ENCODE measurements at places on chromosomes 11 and 22. TPM values are rescaled to one million over a fixed set of nuclear protein-coding genes. Genes with fewer than 3 reads are reported as not detected.

DNA sequence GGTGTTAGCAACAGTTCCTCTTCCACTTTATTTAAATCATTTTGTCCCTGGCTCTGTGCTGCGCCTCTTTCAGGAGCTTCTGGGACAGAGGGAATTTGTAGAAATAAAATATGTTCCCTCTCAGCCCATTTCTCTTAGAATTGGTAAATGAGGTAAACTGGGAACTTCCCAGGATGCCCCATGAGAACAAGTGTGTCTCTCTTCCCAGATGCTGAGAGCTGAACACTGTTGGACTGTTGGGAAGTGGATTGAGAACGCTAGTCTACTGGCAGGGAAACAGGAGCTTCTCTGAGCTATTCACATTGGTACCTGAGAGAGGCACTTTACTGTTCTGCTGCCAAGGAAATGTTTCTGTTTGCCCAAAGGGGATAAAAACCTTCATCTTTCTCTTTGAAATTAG, 4.0 kb downstream of the CRY2 start:
- DNase-seq = no peak

DNA sequence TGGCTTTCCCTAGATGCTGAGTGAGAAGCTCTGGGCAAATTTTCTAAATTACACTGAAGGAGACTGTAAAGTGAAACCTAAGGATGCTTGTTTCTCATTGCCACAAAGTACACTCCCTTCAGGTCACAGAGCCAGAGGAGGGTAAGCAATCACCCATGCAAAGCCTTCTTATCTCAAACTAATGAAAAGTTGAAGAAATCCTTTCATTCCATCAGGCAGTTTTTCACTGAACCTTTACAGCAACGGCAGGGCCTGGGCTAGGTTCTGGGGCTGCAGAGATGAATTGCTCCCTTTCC, 106.2 kb downstream of the RASSF10 start:
- DNase-seq = no peak

CCDC87 gene
- 0.50 TPM for total RNA-seq

GRCh38 chr11:125663910-125664309, 16.7 kb downstream of the ACRV1 start:
- no peak for DNase-seq

DNA sequence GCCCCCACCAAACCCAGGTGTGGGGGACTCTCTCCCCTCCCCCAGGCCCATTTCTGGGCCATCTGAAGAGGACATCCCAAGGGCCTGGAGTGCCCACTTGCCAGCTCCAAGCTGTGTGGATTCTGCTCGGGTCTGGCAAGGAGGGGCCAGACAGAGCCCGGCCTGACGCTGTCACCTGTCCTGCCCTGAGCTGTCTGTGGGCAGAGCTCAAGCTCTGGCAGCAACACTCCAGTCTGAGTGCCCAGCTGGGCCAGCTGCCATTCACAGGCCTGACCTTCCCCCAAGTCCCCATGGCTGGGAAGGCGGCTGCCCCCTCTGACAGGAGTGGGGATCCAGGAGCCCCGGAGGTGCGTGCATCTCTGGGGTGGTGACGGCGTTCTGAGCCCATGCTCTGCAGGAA, 6.2 kb upstream of the PIM3 start:
- DNase-seq = no peak

TENM4 gene
- total RNA-seq = not detected

DNA sequence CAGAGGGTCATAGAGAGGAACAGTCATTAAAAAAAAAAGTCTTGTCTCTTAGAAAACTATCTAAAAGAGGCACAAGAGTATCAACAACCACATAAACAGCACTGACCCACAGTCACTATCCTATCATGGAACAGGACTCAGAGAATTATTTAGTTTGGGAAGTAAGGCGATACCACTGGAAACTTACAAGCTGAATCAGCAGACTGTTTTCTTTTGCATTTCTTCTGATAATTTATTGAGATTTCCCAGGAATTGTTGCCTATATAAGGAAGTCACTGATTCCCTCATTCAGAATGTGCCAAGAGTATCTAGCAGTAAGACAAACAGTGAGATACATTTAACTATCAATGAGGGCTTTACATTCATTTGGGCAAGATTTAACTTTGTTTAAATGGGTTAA, 304.1 kb downstream of the GUCY1A2 start:
- DNase-seq = no peak

DNA sequence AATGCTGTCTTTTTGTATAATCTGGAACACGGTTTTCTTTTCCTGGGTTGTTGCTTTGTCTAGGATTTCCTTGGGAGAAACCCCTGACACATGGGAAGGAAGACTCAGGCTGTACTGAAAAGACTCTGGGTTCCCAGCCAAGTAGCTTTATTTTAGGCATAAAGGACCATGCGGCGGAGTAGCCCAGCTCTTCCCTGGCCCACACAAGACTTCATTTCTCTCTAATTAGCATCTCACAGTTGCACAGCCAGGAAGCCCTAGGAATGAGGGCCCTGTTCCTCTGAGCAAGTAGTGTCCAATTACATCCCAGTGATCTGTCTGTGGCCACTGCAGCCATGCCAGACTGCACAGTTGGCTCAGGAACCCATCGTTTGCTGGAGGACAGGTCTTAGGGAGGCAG, 319.5 kb downstream of the TENM4 start:
- DNase-seq = no peak

DNA sequence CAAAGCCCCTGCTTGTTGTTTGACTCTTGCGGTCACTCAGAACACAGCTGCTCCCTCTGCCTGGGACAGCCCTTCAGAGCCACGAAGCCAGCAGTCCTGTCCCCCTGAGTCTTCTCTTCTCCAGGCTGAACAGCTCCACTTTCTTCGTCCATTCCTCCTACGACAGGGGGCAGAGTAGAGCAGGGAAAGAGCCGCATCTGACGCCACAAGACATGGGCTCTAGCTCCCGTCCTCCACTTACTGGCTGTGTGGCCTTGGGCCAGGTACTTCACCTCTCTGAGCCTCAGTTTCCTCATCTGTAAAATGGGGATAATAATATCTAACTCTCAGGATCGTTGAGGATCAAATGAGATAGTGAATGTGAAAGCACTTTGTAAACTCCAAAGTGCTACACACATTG, 29.9 kb downstream of the CHRDL2 start:
- DNase-seq = no peak

GRCh38 chr11:32044158-32044863, 46.6 kb upstream of the RCN1 start:
- DNase-seq = no peak

- DNase-seq = no peak
Observed at GRCh38 chr22:23816156-23816976, 22.4 kb downstream of the DERL3 start.

DNA sequence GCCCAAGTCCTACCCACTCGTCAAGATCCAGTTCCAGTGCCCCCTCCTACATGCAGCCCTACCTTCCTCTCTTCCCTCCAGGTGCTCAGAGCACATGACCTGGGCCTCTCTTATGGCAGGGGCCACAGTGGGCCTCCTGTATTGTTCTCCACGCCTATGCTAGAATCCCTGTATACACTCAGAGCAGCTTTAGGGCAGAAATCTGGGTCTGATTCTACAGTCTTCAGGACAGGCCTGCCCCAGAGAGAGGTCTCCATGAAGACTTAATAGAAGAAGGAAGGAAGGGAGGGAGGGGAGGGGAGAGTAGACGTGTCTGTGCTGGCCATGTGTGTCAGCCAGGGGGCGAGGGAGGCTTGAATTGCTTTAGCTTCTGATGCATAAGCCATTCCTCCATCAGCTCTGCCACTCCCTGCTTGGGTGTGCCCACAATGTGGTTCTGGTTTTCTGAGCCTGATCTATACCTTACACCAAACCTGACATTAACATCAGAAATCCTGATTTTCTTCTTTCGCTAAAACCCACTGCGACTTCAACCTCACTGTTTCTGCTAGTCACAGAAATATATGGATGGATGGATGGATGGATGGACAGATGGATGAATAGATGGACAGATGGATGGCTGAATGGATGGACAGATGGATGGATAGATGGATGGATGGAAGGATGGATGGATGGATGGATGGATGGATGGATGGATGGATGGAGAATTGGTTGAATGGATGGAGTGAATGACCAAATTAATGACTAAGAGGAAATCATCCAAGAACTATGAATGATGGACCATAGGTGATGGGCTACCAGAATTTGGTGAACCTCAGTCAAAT, 56.6 kb upstream of the PRDM11 start:
- no peak for DNase-seq

GRCh38 chr11:15035283-15035682, 38.1 kb upstream of the CALCB start:
- no peak for DNase-seq

APOC3 gene
- total RNA-seq = not detected

IGSF9B gene
- total RNA-seq = 119 TPM

TOB2 gene
- total RNA-seq = 29.9 TPM

- DNase-seq = no peak
Observed at GRCh38 chr22:32558681-32559355, 84.2 kb downstream of the FBXO7 start.

- DNase-seq = no peak
Observed at GRCh38 chr11:7534042-7534378, 20.2 kb downstream of the PPFIBP2 start.

GRCh38 chr22:42635531-42635930, 4.9 kb downstream of the ATP5MGL start:
- DNase-seq = no peak

DNA sequence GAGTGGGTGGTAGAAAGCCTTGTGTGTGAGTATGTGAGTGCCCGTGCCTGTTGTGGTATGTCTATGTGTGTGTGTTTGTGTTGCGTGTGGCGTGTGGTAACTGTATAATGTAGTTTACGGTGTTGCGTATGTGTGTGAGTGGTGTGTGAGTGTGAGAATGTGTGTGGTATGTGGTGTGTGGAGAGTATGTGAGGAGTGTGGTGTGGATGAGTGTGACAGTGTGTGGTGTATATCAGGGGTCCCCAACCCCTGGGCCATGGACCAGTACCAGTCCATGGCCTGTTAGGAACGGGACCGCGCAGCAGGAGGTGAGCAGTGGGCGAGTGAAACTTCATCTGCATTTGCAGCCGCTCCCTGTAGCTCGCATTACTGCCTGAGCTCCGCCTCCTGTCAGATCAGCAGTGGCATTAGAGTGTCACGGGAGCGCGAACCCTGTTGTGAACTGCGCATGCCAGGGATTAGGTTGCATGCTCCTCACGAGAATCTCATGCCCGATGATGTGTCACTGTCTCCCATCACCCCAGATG, 5.7 kb downstream of the UPK3A start:
- no peak for DNase-seq

GRCh38 chr11:65808744-65809341, 22.0 kb downstream of the OVOL1 start:
- DNase-seq = no peak

DNA sequence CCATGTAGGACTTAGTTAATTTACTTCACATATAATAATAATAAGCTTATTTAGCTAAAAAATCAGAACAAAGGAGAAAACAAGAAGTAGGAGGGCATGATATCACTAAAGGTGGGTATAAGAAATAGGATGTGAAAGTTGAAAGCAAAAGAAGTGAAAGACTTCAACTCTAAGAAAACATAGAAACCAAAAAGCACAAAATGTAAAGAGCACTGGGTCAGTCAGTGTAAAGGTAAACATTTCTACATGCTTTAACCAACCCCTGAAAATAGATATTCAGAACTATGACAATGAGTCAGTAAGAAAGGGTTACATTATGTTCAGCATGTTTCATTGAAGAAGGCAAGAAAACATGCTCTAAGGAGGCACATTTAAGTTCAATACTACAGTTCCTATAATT, 298.8 kb downstream of the SWAP70 start:
- DNase-seq = no peak

GRCh38 chr22:32331918-32332725, 25.5 kb upstream of the RFPL3 start:
- DNase-seq = no peak

SYT8 gene
- total RNA-seq = not detected

- no peak for DNase-seq
Observed at GRCh38 chr22:20523086-20523983, 15.9 kb downstream of the MED15 start.

DNA sequence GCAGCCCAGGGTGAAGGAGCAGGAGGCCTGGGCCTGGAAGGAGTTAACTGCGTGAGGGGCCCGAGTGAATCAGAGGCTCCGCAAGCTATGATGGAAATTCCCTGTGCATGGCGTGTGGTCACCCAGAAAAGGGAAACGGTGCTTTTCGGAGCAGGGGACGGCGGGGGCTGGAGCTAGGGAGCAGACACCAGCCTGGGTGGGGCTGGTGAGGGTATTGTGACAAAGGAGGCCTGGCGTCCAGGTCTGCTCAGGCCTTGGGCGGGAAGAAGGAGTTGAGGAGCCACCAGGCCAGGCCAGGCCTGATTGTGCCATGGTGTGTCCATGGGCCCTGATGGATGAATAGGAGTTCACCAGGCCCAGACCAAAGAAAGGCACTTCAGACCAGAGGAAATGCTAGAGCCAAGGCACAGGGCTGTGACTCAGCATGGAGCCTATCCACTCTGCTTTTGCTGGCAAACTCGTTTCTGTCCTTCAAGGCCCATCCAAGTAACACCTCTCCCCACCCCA, 12.8 kb upstream of the SPI1 start:
- no peak for DNase-seq

DNA sequence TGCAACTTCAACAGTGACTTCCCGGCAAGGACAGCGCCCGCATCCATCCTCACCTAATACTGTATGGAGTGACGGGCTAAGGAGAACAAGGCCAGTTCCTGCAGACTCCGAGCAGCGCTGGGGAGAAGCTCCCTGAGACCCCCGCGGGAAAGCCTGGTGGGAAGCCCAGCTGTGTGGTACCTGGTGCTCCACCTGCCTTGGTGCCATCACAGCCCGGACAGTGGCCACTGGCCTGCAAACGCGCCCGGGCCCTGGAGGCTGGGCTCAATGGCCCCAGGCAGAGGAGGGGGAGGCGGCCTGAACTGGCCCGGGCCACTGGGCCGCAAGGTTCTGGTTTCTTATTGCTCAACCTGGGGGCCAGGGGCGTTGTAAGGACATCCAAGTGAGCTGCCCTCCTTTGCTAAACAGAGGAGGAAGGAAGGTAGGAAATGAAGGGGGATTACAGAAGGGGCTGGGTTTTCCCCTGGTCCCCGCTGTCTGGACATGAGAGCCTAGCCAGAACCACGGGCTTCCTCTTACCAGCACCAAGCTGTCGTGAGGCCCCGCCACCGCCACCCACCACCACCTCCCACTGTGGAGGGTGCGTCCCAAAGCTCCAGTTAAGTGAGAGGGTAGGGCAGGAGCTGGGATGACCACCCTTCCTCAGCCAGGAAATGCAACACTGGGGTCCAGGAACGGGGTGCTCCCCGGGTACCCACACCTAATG, 8.5 kb upstream of the CDC42BPG start:
- DNase-seq = no peak

DNA sequence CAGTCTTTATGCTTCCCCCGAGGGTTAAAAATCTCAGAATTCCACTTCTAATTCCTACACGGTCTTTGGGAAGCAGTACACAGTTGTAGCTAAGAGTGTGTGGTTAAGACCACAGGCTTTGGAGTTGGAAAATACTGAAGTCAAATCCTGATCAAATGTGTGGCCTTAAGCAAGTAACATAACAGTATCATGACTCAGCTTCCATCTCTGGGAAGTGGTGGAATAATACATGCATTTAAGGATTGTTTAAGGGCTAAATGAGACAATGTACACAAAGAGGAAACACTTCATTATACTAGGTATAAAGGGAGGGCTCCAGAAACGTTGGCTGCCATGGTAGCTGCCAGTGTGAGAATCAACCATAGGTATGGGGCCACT, 71.5 kb downstream of the FAT3 start:
- DNase-seq = no peak

APOA1 gene
- total RNA-seq = not detected

BIK gene
- 1.4 TPM for total RNA-seq
